ENCODE measurements at places on chromosomes 2 and 18.

DNA sequence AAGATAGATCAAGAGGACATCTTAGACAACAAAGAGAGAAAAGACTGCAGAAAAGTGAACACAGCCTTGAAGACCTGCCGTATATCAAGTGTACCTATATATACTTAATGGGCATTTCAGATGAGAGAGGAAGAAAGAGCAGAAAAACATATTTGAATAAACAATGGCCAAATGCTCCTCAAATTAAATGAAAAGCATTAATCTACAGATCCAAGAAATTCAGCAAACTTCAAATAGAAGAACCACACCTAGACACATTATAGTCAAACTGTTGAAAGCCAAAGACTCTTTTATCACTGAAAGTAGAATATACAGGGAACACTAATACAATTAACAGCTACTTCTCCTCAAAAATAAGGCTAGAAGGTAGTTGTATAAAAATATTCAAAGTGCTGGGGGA, 18.7 kb upstream of the TTL start:
- DNase-seq: no peak

DNA sequence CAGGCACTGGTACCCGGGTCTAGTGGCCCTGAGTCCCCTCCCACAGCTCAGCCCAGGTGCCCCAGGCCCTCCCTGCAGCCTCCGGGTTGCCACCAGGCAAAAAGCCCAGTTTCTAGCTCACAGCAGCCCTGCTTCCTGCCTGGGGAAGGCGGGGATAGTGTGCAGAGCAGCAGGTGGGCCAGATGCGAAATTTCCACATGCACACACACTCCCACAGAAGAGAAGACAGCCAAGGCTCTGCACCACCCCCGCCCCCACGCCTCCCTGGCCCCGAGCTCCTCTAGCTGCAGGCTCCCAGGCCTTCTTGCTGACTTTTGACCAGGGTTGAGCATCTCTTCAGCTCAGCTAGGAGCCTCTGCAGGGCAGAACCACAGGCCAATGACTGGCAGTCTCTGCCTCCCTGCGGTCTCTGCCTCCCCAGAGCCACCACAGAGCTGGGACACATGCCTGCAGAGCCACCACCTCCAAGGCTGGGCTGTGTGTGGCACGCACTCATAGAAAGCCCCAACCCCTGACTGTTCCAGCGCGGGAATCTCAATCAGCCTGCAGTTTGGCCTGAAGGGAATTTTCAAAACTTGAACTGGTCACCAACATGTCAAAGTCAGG, 7.2 kb downstream of the SLC66A2 start:
- no peak for DNase-seq

DNA sequence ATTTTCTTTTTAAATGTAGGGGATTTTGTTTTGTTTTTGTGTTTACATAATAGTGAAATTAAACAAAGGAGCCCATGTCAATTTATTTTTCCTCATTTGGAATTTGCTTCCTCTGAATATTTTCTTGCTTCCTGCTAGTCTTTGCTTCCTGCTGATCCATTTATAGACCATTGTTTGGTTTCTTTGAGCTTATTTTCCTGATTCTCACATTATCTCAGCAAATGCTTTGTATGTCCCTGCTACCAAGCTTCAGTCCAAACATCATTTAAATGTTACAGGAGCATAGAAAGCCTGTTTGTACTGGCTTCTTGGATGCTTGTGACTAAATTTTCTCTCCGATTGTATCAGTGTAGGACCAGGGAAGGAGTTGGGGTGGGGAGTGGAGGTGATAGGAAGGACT, 127.3 kb upstream of the IL1R2 start:
- DNase-seq: no peak

DNA sequence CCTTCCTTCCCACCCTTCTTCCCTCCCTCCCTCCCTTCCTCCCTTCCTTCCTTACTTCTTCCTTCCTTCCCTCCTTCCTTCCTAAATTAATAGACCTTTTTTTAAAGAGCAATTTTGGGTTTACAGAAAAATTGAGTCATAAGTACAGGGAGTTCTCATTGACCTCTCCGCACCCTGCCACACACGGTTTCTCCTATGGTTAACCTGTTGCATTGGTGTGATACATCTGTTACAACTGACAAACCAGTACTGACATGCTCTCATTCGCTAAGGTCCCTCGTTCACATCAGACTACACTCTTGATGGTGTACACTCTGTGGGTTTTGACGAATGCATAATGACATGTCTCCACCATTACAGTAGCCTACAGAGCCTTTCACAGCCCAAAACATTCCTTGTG, 11.6 kb upstream of the SDC1 start:
- no peak for DNase-seq

DNA sequence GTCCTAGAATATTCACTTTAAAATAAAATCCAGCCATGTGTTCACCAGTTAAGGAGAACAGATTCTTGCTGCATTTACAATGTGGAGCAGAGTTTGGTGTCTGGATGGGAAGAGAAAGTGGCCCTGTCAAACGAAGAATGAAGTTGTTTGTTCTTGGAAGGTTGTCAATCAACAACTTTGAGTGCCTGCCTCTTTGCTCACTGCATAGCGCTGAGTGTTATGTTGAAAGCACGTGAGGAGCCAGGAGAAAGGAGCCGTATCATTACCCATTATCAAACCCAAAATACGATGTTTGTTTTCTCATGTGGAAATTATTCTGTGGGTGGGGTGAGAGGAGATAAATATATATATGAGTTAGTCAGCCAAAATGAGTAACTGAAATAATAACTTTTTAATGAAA, 492.5 kb upstream of the POU3F3 start:
- DNase-seq: no peak

- DNase-seq: peak; percentile 95
These were observed 12.2 kb downstream of the DOK1 start for GRCh38 chr2:74566754-74567085.

GRCh38 chr2:136394136-136395060, 276.4 kb upstream of the CXCR4 start:
- DNase-seq: no peak

GRCh38 chr2:147639891-147640290, 204.9 kb upstream of the ACVR2A start:
- DNase-seq: no peak

GRCh38 chr2:102186791-102187495, at the start of gene IL1RL2:
Gene IL1RL2, plus strand, starts transcription at chr2:102187023. Its CDS starts 845 bp downstream, at chr2:102187868.
- peak; percentile 49 for DNase-seq
